ENCODE measurements at places on chromosomes 1 and 21.

- DNase-seq: no peak
Measured at GRCh38 chr1:148385371-148386030, 97.6 kb downstream of the PPIAL4G start.

DNA sequence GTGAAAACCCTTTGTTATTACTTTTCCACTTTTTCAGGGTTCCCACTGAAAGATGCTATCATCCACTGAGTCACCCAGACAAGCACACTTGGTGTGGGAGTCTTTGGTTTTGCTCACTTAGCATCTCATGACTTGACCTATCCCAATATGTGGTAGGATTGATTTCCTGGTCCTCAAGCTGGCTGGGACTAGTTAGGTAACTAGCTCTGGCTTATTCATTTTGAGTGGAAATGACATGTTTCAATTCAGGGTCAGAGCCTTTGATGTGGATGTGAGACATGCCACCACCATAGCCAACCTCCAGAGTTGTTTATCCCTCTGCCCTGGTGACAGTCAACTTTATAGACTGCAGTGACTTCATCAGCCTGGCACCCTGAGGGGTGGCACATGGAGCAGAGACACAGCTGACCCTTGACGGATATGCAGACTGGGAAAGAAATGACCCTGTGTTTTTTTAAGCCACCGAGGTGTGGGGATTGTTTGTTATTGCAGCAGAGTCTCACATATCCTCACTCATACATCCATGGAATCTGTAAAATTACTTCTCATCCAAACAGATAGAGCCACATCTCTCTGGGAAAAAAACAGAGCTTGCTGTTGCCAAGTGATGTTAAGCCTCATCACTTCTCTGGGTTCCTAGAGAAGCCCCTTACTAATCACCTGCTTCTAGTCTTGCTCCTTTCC is 699.9 kb downstream of the MATN1 start:
- no peak for DNase-seq

GRCh38 chr21:34126691-34127090 is 53.3 kb downstream of the MRPS6 start:
- DNase-seq: no peak

DNA sequence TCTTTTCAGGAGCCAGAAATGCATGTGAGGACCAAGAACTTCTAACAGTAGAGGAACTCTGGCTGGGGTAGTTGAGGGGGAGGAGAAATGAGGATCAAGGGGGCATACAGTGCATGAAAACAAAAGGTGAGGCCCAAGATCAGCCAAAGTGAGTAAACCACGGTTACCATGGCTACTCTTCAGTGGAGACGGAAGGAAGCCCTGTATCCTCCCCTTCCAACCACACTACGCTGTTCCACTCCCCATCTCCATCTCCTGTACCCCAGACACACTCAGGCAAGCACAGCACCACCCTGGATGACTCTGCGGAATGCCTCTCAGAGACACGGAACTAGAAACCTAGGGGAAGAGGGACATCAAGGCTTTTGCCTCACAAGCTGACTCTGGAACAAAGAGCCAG is 157.6 kb upstream of the CAMK1G start:
- DNase-seq: no peak

GRCh38 chr1:9996624-9997582 is at the start of gene RBP7:
TSS of gene RBP7 (plus strand) at chr1:9997228. CDS start at chr1:9997259, 31 bp downstream.
- no peak for DNase-seq
